ENCODE measurements at places on chromosomes 13 and 19. TPM values are rescaled to one million over a fixed set of nuclear protein-coding genes. Genes with fewer than 3 reads are reported as not detected.

Gene MTRF1
- total RNA-seq, result 17.5 TPM

Gene PDE4C
- total RNA-seq, result not detected

Gene TEX101
- not detected for total RNA-seq

DNA sequence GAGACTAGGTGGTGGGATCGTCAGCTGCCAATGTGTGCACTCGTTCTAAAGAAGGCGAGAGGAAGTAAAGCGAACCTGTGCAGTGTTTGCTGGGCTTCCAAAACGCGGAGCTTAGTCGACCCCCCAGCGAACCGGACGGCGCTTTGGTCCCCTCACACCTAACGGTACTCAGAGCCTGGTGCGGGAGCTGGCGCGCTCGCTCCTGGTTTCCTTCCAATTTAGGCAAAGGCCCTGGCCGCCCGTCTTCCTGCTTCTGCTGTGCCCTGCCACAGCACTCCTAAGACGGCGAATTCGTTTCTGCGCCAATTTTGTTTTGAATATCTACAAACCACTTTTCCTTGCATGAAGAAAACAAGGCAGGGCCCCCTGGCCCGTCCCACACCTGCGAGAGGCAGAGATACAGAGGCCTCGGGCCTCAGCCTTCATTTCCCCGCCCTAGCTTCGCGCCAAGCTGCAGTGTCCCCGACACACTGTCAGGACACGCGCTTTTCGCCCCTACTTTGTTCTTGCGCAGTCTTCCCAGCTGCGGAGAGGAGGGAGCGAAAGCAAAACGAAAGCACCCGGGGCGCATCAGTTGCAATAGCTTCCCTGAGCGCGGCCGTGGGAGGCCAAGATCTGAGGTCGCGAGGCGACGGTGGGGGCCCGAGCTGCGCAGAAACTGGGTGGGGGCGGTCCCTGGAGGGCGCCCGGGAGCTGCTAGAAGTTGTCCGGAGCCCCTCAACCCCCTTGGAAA is 111.9 kb downstream of the KCNRG start:
- peaks cover 65% of the 10 kb centered on the region for H3K4me1 ChIP-seq
- peaks cover 16% of the 10 kb centered on the region for H3K36me3 ChIP-seq
- peak; percentile 38 for DNase-seq
- peaks cover 13% of the 10 kb centered on the region for H3K27me3 ChIP-seq

GRCh38 chr19:13888281-13888680 is 11.3 kb downstream of the NANOS3 start:
- no peak for DNase-seq
- peaks cover 4% of the 10 kb centered on the region for H3K27me3 ChIP-seq
- H3K27ac ChIP-seq, result no peak overlapping the region
- no peak overlapping the region for H3K4me3 ChIP-seq
- H3K36me3 ChIP-seq, result no peaks in the 10 kb centered on the region

- peaks cover 32% of the 10 kb centered on the region for H3K36me3 ChIP-seq
- H3K27me3 ChIP-seq, result no peaks in the 10 kb centered on the region
- H3K4me1 ChIP-seq, result no peaks in the 10 kb centered on the region
- no peak for DNase-seq
Measured at GRCh38 chr19:10135551-10136334, 16.0 kb upstream of the EIF3G start.

- no peaks in the 10 kb centered on the region for H3K4me1 ChIP-seq
- DNase-seq, result no peak
- H3K36me3 ChIP-seq, result no peaks in the 10 kb centered on the region
Measured at GRCh38 chr13:107834281-107834680, 381.1 kb downstream of the LIG4 start.

Gene MYO16
- not detected for total RNA-seq

DNA sequence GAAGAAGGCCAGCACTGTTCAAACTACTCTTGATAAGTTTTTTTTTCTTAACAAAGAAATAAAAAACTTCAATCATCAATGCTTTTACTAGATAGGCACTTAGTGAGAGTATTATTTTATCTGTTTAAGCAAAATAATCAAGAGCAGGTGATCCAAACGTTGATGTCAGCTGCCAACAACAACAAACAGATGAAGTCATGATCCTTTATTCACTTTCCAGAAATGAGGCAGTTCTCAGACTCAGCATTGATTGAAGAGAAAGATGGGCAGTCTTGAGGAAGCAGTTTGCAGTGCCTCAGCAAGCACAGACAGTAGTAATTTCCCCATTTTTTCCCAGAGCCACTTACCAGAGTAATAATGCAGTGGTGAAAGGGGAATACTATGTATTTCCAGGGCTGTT is 38.4 kb upstream of the CSNK1A1L start:
- no peak overlapping the region for H3K27ac ChIP-seq
- no peak overlapping the region for H3K4me3 ChIP-seq
- no peaks in the 10 kb centered on the region for H3K27me3 ChIP-seq
- no peak for DNase-seq

Gene EPS8L1
- total RNA-seq, result 6.0 TPM

DNA sequence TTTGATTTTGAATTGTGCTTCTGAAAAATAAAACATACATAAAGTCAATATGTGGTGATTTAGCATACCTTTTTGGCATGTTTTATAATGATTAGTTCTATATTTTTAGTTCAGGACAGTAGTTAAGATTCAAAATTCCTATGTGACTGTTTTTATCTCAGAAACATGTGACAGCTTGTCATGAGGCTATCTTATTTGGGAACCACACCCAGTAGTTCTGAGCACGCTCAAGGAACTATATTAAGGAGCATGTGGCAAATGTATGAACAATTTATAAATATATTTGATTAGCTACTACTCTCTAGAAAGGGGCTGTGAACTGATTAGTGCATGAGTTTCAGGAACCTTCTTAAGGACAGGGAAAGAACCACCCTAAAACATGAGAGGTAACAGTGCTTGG is 38.8 kb downstream of the FGF9 start:
- H3K36me3 ChIP-seq, result no peaks in the 10 kb centered on the region
- H3K27me3 ChIP-seq, result peaks cover 5% of the 10 kb centered on the region
- no peaks in the 10 kb centered on the region for H3K4me1 ChIP-seq
- DNase-seq, result no peak
- H3K27ac ChIP-seq, result no peak overlapping the region
- no peak overlapping the region for H3K4me3 ChIP-seq

GRCh38 chr13:113835461-113836270 is 28.2 kb downstream of the GAS6 start:
- peaks cover 1% of the 10 kb centered on the region for H3K36me3 ChIP-seq
- H3K27me3 ChIP-seq, result no peaks in the 10 kb centered on the region
- peak overlapping the region; percentile 52 for H3K27ac ChIP-seq
- no peak for DNase-seq
- peaks cover 10% of the 10 kb centered on the region for H3K4me1 ChIP-seq

Gene IL4I1
- total RNA-seq, result 51.5 TPM

DNA sequence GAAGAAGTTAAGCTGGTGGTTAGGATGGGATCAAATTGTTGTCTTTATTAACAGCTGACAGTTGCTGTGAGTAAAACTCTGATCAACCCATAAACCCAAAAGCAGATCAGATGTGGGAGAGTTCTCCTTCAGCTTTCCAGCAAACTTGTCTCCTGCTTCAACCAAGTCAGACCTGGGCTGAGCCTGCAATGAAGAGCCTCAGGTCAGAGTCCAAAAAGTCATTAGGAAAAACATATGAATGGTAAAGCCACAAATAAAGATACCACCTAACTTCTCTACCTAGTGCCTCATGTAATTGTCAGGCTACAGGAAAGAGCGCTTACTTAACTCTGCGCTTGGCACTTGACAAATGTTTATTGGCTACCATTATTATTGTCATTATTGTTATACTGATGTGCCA is 21.9 kb upstream of the UBE2L5 start:
- no peak overlapping the region for H3K4me3 ChIP-seq
- DNase-seq, result no peak
- H3K27me3 ChIP-seq, result peaks cover 1% of the 10 kb centered on the region
- no peaks in the 10 kb centered on the region for H3K36me3 ChIP-seq
- H3K27ac ChIP-seq, result no peak overlapping the region
- peaks cover 15% of the 10 kb centered on the region for H3K4me1 ChIP-seq

Gene ZNF358
- 4.8 TPM for total RNA-seq

Gene VSTM2B
- not detected for total RNA-seq

DNA sequence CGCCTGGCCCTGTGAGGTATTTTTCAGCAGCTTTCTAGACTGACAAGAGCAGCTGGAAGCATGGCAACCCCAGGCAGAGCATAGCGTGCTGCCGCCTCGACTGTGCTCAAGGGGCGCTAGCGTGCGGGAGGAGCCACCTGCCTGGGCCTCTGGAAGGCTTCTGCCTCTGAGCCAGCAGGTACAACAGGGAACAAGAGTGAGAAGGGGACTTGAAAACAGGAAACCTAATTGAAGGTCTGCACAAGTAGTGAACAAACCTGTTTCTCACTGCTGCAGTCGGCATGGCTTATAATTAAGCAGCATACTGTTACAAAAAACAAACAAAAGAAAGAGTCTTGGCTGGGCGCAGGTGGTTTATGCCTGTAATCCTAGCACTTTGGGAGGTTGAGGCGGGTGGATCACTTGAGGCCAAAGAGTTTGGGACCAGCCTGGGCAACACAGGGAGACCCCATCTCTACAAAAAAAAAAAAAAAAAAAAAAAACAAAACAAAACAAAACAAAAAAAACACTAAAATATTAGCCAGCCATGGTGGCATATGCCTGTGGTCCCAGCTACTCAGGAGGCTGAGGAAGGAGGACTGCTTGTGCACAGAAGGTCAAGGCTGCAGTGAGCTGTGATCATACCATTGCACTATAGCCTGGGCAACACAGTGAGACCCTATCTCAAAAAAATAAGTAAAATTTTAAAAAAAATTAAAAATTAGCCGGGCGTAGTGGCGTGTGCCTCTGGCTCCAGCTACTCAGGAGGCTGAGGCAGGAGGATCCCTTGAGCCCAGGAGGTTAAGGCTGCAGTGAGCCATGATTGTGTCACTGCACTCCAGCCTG is 12.6 kb upstream of the GARRE1 start:
- no peak overlapping the region for H3K4me3 ChIP-seq
- no peak overlapping the region for H3K27ac ChIP-seq
- no peaks in the 10 kb centered on the region for H3K4me1 ChIP-seq

GRCh38 chr19:50542943-50543342 is 25.3 kb downstream of the LRRC4B start:
- H3K4me1 ChIP-seq, result no peaks in the 10 kb centered on the region
- no peaks in the 10 kb centered on the region for H3K36me3 ChIP-seq
- no peak for DNase-seq
- no peak overlapping the region for H3K27ac ChIP-seq
- no peak overlapping the region for H3K4me3 ChIP-seq

Gene TMEM255B
- total RNA-seq, result 2.6 TPM

Gene ZNF571
- 0.64 TPM for total RNA-seq

Gene KCNN1
- total RNA-seq, result not detected

Gene RGCC
- total RNA-seq, result 135 TPM

DNA sequence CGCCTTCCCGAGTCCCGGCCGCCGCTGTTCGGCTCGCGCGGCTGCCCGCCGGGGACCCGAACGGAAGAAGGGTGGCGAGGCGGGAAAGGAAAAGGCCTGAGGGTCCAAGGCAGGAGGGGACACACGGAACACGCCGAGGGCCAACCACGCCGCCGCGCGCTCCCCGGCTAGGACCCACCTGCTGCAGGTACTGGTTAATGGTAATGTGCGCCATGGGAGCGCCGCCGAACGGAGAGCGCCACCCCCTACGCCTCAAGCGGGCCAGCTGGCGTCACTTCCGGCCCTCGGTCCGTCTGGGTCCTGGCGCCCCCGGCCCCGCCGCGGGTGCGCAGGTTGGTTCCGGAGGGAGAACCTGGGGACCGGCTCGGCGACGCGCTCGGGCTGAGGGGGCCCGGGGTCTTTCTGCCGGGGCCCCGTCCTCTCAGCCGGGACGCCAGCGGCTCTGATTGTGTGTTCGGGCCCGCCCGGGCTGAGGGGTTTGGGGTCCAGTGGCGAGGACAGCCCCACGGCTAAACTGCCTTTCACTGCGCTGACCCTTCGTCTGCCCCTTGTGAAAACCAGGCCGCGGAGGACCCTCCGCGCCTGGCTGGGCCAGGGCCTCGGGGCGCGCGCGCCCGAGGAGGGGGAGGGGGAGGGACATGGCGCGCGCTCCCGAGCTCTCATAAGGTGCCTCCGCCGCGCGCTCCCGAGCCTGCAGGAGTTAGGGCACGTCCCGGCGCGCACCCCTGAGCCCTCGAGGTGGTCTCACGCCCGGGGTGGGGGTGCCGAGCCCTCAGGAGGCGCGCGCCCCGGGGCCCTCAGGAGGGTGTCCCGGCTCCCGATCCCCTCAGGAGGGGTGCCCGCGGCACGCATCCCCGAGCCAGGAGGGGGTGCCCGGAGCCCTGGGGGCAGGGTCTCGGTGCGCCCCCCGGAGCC is at the start of gene PCID2:
Gene PCID2, minus strand, starts transcription at position 249 of the 915 bp plus-strand sequence. Its CDS starts 35 bp downstream, at position 214.
- peak; percentile 90 for DNase-seq
- no peaks in the 10 kb centered on the region for H3K27me3 ChIP-seq
- peaks cover 61% of the 10 kb centered on the region for H3K4me1 ChIP-seq
- peak within 1 kb of the TSS; percentile 46 for H3K27ac ChIP-seq
- peak within 1 kb of the TSS; percentile 94 for H3K4me3 ChIP-seq
- peaks cover 35% of the 10 kb centered on the region for H3K36me3 ChIP-seq

DNA sequence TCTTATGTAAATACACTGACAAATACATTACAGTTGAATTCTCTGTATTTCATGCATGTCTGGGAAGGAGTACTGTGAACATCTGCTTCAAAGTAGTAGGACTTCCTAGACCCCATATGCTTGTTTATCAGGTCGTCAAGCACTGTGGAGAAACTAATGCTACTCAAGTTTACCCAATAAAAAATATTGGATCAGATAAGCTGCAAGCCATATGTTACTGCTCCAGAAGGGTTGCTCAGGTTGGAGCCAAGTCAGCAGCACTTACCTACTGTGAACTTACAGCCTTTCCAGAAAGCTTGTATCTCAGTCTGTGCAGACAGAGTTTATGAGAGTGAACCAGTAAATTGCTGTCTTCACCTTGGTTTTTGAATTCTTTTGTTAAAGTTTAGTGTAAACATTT is 36.2 kb downstream of the SLAIN1 start:
- peaks cover 21% of the 10 kb centered on the region for H3K36me3 ChIP-seq
- no peak overlapping the region for H3K27ac ChIP-seq
- H3K4me1 ChIP-seq, result peaks cover 24% of the 10 kb centered on the region
- no peak overlapping the region for H3K4me3 ChIP-seq

DNA sequence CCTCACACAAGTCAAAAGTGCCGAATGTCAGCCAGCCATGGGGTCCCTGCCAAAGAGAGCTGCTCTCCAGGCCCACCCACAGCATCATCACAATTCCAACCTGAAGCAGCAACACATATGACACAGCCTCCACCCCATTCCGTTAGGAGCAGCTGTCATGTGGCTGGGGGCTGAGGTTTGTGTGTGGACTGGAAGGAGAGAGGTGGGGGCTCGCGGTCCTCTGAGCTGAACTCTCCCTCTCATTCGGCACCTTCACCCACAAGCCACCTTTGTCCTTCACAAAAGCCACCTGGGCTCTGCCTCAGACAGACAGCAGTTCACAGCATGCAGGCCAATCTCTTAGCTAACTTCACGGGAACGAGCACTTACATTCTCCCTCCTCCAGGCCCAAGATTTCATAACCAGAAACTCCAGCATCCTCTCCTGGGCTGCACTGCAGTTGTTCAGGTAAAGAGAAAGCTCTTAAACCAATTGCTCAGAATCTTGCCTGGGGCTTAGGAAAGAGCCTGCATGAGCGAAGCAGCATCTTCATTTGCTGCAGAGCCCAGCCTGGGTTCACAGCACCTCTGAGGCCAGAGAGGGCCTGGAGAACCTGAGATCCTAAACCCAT is 7.2 kb downstream of the RAB20 start:
- peaks cover 13% of the 10 kb centered on the region for H3K4me1 ChIP-seq
- peaks cover 11% of the 10 kb centered on the region for H3K27me3 ChIP-seq
- H3K4me3 ChIP-seq, result no peak overlapping the region
- DNase-seq, result no peak
- H3K36me3 ChIP-seq, result peaks cover 9% of the 10 kb centered on the region

GRCh38 chr19:34711890-34712289 is 22.2 kb upstream of the ZNF181 start:
- no peak for DNase-seq
- H3K4me3 ChIP-seq, result no peak overlapping the region
- peaks cover 2% of the 10 kb centered on the region for H3K27me3 ChIP-seq
- H3K4me1 ChIP-seq, result peaks cover 5% of the 10 kb centered on the region
- H3K27ac ChIP-seq, result no peak overlapping the region

Gene PSG2
- total RNA-seq, result not detected

Measured in activated T-helper 1 cell treated with anti-CD3 and anti-CD28 coated beads, Interleukin-12 subunit alpha, Interleukin-12 subunit beta, Interleukin-2, Interleukin-4 antibody, amounts not matched to agents 30 ng/mL and 10 ng/mL and 1 ng/mL, durations not matched to agents 14 hours and 24 hours and 36 hours (primary cell).